ENCODE measurements at places on chromosomes 7 and 10.

- no peak for DNase-seq
These were observed 53.8 kb downstream of the ARL5B start for GRCh38 chr10:18713077-18713476.

- no peak for DNase-seq
These were observed 296.2 kb downstream of the MAGI2 start for GRCh38 chr7:79157281-79157680.

GRCh38 chr7:128703609-128704241 is 31.6 kb downstream of the GARIN1A start:
- DNase-seq = no peak

GRCh38 chr10:70682920-70683600 is 10.8 kb downstream of the ADAMTS14 start:
- no peak for DNase-seq

GRCh38 chr7:34675749-34676374 is 17.8 kb downstream of the NPSR1 start:
- DNase-seq = no peak

DNA sequence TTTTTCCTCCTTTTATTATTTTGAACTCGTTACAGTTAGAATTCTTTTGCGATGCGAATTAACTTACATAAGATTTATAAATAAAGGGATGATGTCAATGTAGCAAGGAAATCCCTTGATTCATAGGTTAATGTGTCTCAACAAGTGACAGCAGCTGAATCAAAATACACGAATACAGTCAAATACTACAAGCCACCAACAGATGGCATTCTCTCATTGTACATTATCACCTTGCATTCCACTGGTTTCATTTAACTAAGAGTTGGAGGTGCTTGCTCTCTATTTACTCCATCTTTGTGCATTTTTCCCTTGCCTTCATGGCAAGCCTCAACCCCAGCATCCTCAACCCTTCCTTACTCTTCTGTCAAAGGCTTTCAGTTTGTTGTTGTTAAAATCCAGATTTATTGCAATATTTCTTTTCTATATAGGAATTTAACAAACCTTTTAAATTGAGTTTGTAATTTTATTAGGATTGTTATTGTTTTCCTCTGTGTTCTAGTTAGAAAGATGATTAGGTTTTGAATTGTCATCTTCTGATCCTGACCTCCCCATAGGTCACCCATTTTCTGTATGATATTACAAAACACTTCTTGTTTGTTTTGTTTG is 78.3 kb downstream of the SLC25A40 start:
- peak; percentile 45 for DNase-seq

GRCh38 chr7:12889391-12889790 is 202.0 kb downstream of the ARL4A start:
- DNase-seq = no peak

DNA sequence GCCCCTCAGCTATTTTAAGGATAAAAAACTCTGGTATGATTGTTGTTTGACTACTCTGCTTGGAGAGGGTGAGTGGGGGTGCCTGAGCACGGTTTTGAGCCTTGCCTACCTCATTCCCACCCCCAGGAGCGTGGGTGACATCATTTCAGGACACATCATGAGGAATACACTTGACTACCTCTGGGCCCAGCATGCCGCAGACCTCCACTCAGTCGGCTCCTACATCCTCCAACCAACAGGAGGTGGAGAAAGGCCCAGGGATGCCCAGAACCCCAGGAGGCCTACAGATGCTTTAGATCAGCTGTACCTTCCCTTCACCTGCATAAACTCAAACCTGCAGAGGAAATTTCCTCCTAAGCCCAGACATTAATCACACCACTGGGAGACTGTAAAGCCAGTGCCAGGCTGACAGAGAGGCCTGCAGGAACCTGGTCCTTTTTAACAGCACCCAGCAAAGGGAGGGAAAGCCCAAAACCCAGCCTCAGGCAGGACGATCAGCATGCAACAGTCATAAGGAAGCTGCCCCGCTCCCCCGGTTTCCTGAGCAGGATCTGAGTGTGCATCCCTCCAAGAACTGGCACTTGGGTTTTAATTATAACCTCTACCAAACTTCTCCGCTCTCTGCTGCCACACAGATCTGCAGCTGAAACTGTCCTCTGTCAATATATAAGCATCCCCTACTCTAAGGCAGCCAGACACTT is 61.7 kb upstream of the ZNRF2 start:
- DNase-seq = no peak

- no peak for DNase-seq
These were observed 3.7 kb upstream of the IFIT1B start for GRCh38 chr10:89373916-89374711.

GRCh38 chr7:143003393-143004051 is 23.4 kb downstream of the OR9A2 start:
- peak; percentile 58 for DNase-seq

DNA sequence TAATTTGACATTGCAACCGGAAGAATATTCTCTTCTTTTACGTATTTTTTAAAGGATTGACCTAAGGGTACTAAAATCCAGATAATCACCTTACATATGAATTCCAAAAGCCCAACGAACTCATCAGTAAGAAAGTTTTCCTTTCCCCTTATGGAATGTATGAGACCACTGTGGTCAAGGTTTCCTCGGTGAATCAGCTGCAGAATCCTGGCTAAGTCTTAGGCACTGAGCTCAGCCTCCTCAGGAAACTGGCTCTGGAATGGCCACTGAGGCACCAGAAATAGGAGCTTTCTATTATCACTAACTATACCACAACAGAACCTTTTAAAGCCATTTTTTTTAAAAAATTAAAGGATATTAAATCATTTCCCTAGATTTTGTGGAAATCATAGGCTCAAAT is 21.0 kb downstream of the SVIL start:
- no peak for DNase-seq

GRCh38 chr10:21184216-21184615 is 287.1 kb upstream of the NEBL start:
- peak; percentile 7 for DNase-seq

DNA sequence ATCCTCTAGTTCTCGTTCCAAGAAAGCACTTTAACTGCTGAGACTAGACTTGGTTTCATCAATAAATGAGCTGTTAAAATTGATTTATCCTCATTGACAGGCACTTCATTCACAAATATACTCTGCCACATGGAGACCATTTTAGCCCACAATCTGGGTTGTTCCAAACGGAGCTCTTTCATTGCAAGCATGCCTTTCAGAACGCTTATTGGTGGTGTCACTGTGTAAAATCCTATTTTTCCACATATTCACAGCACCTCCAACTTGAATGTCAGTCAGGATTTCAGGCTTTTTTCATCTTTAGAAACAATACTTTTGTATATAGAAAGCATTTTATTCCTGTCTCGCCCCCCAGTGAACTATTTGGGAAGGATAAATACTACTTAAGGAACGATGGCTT is 424.7 kb upstream of the NRP1 start:
- DNase-seq = no peak

DNA sequence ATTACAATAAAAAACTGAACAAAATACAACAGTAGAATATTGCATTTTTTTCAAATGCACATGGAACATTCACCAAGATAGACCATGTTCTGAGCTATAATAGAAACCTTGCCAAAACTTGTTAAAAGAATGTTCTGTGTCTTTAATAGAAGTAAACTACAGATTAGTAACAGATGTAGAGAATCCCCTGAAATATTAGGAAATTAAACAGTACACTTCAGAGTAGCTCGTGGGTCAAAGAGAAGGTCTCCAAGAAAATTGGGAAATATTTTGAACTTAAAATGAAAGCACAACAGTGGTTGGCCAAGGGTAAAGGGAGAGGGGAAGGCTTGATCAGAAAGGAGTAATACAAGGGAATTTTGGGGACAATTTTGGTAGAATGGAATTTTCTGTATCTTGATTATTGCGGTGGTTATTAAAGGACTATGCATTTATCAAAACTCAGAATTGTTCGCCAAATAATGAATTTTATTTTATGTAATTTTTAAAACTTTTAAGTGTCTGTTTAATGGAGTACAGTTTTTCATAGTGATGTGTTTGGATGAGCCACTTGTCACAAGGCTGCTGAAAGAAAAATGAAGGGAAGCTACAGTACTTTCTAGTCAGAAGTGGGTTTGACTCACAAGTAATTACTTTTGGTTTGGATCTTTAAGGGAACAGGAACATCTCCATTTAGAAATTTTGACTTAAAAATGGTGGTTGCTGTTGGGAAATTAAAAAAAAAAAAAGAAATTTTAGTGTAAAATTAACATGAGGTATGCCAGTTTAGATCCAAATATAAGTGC is 10.2 kb downstream of the PLEKHA8 start:
- DNase-seq = no peak

- DNase-seq = no peak
These were observed 780.5 kb downstream of the TYW1 start for GRCh38 chr7:67777119-67777518.

DNA sequence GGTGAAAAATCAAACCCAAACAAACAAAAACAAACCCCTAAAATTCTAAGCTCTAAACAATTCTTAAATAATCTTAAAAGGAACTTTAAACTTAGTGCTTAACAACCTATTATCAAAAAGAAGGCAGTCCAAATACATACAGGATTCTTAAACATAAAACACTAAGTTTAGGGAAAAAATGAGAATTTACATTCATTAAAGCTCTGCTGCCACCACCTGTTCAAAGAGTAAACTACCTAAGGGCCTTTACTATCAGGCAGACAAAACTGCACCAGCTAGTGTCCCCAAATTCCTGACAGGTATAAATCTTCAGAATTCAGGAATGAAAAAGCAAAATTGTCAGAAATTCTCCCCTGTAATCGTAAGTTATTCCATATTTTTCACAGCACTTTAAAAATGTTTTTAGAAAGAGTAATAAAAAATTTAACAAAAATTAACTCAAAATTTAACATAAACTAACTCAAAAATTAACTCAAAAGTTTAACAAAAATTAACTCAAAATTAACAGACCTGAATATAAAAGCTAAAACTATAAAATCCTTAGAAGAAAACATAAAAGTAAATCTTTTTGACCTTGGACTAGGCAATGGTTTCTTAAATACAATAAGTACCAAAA is 55.1 kb downstream of the PDZD8 start:
- peak; percentile 5 for DNase-seq

DNA sequence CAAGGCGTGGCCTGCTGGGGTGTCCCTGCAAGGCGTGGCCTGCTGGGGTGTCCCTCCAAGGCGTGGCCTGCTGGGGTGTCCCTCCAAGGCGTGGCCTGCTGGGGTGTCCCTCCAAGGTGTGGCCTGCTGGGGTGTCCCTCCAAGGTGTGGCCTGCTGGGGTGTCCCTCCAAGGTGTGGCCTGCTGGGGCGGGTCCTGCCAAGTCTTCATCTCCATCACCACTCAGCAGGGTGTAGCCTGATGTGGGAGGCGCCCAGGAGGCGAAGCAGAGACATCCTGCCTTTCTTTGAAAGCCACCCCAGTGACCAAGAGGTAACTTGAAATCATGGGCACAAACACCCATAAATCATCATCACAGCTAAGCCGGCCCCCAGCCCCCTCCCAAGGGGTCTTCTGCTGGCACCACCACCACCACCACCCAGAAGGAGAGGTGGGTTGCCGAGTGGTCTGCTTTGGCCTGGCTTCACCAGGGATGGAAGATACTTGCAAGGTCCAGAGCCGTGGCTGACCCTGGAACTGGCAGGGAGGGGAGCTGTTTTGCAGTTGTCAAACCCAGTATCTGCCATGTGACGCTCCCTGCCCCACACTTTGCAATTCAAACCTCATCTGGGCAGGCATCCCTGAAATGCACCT is 190.6 kb downstream of the EBF3 start:
- no peak for DNase-seq

DNA sequence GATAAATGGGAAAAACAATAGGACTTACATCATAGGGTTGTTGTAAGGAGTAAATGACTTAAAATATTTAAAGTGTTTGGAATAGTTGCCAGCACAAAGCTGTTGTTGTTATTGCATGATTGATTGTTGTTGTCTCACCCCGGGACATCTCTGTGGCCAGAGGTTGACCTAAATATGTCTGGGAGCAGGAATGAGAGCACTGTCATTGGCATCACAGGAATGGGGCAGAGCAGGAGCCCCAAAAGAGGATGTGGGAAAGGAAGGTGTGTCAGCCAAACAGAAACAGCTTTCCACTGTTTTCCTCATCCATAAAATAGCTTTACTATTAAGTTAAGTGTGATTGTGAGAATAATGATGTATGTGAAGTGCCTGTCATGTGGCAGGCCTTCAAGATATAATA is 121.6 kb downstream of the TMEM168 start:
- no peak for DNase-seq

GRCh38 chr7:43405948-43406347 is 177.0 kb upstream of the STK17A start:
- DNase-seq = no peak

- DNase-seq = no peak
These were observed 113.1 kb upstream of the PDLIM1 start for GRCh38 chr10:95403700-95404461.

- no peak for DNase-seq
These were observed 24.4 kb downstream of the CRPPA start for GRCh38 chr7:16396766-16397500.

DNA sequence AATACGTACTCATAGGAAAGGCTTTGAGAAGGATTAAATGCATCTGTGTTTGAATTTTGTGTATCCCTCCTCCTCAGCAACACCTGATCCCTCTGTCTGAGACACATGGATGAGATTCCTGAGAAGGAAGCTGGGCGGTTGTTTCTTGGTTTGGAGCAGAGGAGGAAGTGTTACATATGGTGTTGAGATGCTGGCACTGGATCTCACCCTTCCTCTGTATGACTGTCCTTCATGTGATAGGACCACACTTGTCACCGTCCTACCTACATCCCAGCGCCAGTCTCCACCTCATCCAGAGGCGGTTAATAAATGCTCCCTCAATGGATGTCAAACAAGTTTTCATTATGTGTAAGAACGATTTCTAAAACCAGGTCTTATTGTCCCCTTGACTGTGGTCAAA is 49.4 kb upstream of the KLF6 start:
- no peak for DNase-seq

GRCh38 chr10:88826388-88826787 is 23.9 kb downstream of the LIPM start:
- DNase-seq = no peak

DNA sequence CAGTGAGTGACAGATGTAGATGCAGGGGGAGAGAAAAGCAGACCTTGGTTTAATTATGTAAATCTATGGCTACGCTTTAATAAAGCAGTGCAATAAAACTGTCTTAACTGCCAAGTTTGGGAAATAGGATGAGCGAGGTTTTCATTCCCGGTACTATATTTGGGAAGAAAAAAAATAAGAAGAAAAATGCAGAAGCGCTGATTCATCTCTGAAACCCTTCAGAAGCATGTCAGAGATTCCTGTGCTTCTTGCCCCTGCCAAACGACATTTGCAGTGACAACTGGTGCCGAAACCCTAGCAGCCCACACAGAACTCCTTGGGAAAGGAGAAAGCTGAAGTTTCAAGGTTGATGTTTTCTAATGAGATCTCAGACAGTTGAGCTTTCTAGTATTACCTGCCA is 380.7 kb downstream of the REEP3 start:
- no peak for DNase-seq

DNA sequence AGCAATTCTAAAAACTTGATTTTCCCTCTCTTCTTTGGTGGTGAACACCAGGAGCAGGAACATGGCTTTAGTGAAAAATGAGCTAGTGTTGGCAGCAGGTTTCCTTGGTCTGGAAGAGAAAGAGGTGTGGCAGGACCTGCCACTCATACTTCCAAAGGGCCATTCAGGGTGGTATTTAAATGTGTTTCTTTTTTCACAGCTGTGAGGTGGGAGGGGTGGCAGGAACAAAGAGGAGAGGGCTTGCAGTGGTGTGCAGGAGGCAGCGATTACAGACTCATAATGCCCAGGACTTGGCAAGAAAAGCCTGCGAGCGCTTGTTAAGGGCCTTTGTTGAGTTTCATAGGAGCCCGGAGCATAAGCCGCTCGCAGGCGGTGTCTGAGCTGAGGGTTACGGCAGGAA is 36.8 kb downstream of the WIPF3 start:
- peak; percentile 63 for DNase-seq
